ENCODE measurements at places on chromosomes 12 and 14.

- DNase-seq: no peak
These were observed 425.2 kb downstream of the PCNX1 start for GRCh38 chr14:71332476-71332875.

DNA sequence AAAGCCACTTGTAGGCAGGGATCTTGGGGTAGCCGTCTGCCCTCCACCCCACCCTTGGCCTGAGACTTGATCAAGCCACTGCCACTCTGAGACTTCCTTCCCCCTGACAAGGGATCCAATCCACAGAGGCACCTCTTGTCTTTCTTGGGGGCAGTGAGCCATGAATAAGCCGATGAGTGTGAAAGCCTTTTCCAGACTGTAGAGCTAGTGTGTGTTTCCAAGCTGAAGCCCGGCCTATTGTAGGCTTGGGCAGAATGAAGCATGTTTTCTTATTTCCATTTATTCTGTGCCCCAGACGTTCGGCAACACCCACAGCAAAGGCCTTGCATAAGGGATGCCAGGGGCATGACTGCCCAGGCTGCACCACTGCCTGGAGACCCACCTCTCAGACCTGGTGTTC lies 991.6 kb downstream of the BCL11B start:
- DNase-seq: no peak

GRCh38 chr12:7175493-7175892 lies 14.0 kb upstream of the PEX5 start:
- DNase-seq: peak; percentile 8

- DNase-seq: no peak
These were observed 221.0 kb upstream of the SLC16A7 start for GRCh38 chr12:59374783-59375182.

DNA sequence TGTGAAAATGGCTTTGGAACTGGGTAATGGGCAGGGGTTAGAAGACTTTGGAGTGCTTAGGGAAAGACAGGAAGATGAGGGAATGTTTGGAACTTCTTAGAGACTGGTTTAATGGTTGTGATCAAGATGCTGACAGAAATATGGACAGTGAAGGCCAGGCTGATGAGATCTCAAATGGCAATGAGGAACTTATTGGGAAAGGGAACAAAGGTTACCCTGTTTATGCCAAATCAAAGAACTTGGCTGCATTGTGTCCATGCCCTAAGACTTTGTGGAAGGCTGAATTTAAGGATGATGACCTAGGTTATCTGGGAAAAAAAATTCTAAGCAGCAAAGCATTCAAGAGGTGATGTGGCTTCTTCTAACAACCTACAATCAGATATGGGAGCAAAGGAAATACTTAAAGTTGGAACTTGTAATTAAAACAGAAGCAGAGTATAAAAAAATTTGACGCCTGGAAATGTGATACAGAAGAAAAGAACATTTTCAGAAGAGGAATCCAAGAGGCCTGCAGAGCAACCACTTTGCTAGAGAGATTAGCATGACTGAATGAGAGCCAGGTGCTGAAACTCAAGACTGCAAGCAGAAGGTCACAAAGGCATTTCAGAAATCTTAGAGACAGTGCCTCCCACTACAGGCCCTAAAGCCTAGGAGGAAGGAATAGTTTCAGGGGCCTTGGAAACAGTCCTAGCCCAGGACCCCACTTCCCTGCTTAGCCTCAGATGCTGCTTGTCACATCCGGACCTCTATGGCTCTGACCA lies 65.6 kb upstream of the FLRT2 start:
- no peak for DNase-seq

DNA sequence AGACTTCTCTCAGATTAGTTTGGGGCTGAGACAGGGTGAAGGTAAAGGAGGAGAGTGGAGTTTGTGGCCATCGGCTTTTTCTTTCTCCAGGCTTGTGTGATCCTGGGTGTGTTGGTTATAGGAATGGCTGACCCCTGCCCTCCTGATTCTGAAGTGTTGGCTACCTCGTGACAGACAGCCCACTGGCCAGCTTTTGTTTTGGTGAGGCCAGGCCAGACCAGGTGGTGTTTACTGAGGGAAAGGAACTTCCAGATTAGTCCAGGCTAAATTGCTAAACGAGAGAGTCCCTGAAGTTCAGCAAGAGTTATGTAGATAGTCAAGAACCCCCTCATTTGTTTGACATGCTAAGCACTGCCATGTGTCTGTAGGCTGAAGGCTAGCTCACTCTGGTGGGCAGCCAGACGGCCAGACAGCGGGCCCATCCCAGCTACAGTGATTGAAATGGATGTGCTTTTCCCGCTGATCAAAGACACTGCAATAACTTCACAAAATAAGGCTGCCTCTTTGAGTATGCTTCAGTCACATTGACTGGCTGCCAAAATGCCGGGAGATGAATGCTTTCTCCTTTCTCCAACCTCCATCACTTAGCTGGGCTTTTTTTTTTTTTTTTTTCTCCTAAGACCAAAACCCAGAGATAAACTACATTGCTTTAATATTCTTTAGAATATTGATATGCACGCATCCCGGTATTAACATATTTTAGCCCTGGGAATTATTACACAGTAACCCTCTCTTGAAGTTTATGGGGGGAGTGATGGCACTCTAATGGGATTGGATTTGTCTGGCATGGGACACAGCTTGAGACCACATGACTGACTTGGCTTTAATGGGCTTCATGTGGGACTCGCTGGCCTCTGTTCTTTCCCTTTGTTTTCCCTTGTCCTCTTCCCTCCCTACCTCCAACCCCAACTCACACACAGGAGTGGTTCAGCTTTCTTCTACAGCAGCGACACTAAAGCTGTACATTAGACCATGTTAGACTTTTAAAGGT lies 76.9 kb downstream of the SMOC1 start:
- DNase-seq: no peak

- DNase-seq: no peak
These were observed 83.5 kb downstream of the RIMBP2 start for GRCh38 chr12:130632642-130633041.

DNA sequence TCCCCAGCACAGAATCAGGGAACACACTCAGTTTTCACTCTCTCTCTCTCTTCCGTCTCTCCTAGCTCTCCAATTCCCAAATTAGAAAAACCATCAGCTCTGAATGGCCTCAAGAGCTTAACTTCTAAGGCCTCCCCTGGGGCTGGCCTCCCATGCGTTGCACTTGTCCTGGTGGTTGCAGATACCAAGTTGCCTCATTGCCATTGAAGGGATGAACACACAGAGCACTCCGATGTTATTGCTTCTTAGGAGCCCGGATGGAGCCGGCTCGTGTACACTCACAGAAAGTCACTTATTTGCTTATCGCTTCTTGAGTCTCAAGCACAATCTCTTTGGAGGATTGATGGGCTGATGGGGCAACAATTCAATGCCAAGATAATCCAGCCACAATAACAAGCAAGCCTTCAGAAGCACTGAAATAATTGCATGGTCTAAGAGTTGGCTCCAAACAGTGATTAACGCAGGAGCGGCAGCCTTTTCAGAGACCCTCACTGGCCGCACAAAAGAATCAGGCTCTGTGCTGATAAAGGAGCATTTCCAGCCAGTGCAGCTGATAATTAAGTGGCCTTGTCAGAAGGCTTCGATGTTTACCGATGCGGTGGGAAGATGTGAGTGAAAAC lies 175.8 kb upstream of the TMEM132C start:
- peak; percentile 50 for DNase-seq

DNA sequence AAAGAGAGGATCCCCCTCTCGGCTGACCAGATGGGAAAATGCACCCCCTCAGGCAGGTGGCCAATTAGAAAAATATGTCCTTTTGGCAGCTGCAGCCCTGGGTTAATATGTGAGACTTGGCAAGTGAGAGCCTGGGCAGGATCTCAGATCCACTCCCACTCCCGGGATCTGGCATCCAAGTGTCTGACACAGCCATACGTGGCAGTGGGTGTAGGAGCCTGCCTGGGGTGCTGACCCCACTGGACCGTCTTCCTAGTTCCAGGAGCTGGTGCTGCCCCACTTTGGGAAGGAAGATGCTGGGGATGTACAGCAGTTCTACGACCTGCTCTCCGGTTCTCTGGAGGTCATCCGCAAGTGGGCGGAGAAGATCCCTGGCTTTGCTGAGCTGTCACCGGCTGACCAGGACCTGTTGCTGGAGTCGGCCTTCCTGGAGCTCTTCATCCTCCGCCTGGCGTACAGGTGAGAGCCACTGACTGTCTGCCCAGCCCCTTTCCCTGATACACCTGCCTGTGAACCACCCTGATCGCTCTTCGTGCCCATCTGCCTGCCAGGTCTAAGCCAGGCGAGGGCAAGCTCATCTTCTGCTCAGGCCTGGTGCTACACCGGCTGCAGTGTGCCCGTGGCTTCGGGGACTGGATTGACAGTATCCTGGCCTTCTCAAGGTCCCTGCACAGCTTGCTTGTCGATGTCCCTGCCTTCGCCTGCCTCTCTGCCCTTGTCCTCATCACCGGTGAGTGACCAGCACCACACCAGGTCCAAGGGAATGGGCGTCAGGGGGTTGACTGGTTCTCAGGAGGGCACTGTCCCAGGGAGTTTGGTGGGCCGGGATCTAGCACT lies 5.8 kb downstream of the NR4A1 start:
- DNase-seq: no peak

- no peak for DNase-seq
These were observed 192.9 kb downstream of the NUAK1 start for GRCh38 chr12:105945880-105946279.

- no peak for DNase-seq
These were observed 26.3 kb downstream of the RAB35 start for GRCh38 chr12:120090206-120090605.

DNA sequence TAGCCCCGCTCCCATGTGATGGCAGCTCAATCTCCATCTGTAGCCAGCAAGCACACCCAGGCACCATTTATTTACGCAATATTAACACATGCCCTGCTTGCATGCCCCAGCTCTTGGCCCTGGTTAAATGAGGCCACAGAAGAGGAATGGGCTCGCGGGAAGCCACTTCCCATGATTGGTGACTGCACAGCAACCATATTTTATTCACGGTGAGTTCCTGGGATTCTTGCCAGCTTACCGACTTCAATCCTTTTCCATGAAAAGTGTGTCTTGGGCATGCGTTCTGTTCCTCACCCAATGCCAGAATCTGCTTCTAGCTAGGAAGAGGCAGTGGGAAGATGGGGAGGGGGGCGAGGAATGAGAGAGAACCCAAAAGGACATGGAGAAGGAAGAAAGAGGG lies 54.7 kb downstream of the PITPNM2 start:
- DNase-seq: no peak

GRCh38 chr12:42631513-42631912 lies 42.0 kb upstream of the PRICKLE1 start:
- peak; percentile 8 for DNase-seq

- peak; percentile 22 for DNase-seq
These were observed 26.8 kb downstream of the CCDC177 start for GRCh38 chr14:69547701-69548348.

DNA sequence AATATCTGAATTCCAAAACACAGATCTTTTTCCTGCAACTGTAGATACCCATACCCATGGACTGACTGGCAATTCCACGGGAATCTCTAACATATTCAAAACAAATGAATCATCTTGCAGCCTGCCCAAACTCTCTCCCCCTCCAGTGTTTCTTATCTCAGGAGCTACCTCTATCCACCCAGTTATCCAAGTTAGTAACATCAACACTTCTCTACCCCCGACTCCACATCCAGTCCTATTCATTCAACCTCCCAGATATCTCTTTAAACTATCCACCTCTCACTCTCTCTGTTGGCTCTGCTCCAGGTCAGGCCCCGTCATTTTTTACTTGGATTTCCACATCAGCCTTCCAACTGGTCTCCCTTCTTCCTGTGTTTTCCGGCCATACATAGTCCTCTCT lies 6.7 kb upstream of the KCNH5 start:
- DNase-seq: no peak

DNA sequence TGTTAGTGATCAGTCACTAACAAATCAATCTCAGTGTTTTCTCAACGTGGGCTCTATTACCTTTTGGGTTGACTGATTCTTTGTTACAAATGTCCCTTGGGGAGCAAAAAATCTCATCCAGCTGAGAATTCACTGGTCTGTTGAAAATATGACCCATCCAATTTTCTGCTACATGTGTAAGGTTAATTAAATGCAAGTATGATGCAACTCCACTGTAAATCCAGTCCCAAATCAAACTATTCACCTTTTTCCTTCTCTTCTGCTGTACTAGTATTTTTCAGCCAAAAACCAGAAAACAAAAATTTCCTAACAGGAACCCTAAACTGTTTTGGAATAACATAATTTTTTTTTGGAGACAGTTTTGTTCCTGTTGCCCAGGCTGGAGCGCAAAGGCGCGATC lies 2.2 kb downstream of the ERH start:
- no peak for DNase-seq

DNA sequence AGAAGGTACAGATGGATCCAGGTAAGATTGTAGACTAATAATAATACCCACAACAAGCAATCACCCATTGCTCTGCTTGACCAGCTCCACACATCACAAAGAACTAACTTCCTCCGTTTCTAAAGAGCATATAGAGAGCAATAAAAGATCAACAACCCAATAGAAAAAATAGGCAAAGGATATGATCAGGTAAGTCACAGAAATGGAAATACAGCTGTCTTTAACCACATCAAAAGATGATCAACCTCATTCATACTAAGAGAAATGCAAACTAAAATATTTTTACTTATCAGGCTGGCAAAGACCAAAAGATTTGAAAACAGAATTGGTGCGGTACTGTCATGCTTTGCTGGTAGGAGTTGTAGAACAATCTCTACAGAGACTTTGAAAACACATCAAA lies 8.9 kb downstream of the C2CD5 start:
- no peak for DNase-seq

GRCh38 chr12:49511410-49511809 lies 27.4 kb upstream of the KCNH3 start:
- DNase-seq: no peak

DNA sequence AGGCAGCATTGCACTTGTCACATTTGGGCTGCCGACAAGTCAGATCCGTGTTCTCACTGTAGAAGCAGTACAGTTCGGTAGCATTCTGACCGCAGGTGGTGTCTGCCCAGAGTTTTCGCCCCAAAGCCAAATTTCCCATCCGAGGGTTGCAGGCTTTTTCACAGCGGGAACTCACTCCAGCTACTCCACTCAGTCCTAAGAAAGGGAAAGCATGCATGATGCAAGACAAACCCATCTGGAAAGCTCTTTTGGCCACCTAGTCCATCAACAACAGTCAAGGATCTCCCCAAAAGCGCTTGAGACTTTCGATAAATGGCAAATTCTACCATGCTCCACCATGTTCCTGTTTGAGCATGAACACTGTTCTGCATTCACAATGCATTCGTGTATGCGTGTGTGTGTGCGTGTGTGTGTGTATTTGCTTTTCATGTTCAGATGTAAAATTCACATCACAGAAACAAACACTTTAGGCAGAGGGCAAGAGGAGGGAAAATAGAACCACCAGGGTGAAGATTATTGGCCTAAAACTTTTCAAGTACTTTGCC lies 3.2 kb downstream of the NTN4 start:
- no peak for DNase-seq

- peak; percentile 100 for DNase-seq
These were observed 16.3 kb upstream of the DYNC1H1 start for GRCh38 chr14:101947904-101948665.
